ENCODE measurements at places on chromosomes 6 and 20.
A peak's percentile ranks its signal among the peaks of the same experiment; 100 is the strongest.

DNA sequence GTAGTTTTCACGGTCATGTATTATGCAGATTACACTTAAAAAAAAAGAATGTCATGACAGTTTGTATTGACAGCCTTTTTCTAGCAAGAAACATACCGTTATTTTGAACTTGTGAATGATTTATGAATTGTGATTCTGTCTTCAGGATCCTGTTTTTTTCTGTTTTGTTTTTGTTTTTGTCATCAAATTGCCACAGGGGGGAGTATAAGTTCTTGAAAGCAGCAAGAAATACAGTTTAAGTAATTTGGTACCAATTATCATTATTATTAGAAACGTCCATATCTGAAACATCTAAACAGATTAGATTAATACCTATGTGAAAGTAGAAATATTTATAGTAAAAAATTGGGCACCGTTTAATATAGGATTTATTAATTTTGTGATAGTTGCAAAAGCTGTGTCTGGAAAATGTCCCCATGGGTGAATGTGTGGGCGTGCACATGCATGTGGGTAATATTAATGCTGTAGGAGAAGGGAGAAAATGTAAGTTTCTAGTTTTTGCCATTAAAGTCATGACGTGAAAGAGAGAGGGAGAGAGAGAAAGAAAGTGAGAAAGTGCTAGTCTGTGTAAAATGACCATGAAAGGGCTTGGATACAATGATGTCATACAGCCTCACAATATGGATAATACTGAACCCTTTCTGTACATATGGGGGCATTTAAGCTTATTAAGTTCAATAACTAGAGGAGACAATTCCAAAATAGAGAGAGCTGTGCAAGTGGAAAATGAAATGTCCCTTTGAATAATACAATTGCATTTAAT, 9.4 kb upstream of the CCN2 start:
- no peak for DNase-seq

- no peak for DNase-seq
Measured at GRCh38 chr6:2956930-2957685, 14.3 kb downstream of the SERPINB6 start.

- no peak for DNase-seq
Measured at GRCh38 chr20:23856736-23857135, 22.8 kb downstream of the CST5 start.

- DNase-seq: peak; percentile 44
Measured at GRCh38 chr6:118495485-118496280, 52.4 kb upstream of the PLN start.

DNA sequence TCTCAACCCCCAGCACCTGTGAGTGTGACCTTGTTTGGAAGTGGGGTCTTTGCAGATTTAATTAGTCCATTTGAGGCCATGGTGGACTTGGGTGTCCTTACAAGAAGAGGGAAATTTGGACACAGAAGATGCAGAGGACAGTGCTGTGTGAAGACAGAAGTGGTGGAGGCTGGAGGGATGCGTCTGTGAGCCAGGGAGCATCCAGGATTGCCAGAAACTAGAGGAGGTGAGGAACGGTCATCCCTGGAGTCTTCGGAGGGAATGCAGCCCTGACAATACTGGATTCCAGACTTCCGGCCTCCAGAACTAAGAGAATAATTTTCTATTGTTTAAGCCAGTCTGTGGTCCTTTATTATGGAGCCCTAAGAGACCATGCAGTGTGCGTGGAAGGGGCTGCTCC, 22.9 kb upstream of the NPBWR2 start:
- no peak for DNase-seq

DNA sequence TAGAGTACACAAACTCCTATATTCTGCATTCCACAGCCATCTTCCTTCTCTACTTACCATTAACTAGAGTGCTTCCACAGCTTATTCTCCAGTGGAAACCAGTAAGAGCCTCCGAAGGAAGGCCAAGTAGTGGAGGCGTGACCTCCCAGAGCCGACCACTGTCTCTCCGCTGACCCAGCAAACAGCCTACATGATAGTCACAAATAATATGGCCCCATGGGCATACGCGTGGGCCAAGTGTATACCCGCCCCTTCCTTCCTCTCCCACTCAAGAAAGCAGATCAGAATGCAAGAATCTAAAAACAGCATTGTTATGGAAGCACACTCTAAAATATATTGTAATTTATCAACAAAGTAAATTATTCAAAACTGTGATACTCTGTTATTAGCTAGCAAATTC, 526.6 kb upstream of the JARID2 start:
- DNase-seq: no peak

DNA sequence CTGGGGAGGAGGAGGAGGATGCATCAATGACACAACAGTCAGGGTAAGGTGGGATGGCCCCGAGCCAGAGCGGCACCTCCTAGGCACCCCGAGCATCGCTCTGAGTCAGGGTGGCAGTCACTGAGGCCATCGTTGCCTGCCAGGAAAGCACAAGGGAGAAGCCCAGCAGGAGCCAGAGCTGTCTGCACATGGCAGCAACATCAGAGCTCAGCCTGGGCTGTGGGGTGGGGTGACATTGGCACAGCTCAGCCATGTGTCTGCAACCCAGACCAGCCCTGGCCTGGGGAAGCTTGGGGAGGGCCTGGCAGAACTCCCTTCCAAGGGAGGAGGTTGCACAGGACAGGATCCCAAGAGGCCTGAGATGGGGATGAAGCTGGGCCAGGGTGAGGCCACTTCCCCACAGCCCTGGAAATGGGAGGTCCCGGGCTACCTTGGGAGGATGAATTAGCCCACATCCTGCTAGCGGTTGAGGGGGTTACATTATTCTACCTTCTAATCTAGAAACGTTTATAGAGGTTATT, 255.6 kb downstream of the MAFB start:
- no peak for DNase-seq

GRCh38 chr6:134447423-134447822, 129.5 kb upstream of the SGK1 start:
- peak; percentile 31 for DNase-seq

DNA sequence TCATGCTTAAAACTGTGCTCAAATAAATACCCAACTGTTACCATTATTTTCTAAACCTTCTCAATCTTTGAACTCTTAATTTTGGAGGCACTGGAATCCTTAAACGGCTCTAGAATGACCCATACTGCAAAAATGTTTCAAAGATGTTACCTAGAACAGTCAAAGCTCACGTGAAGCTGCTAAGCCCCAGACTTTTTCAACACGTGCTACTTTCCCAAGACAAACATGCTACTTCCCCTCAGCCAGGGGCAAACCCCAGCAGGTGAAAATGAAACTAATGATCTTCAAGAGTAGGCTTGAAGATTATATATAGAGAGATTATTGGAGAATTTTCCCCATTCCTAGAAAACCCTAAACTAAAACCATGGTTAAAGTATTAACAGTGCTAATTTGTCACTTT, 28.1 kb downstream of the HUS1B start:
- DNase-seq: no peak

DNA sequence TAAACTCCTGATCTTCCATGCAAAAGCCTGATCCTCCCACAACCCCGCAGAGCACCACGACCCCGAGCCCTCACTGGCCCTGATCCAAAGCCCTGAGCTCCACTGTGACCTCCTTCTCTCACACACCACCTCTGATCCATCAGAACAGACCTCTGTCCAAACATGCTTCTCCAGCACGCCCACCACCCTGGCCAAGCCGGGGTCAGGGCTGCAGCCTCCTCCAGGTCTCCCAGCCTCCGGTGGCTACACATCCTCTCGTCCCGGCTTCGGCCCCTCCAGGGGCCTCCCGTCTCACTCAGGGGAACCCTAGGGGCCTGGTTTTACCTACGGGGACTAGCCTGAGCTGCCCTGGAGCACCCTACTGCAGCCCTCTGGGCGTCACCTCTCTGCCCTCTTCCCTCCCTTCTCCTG, 49.1 kb downstream of the FOXF2 start:
- no peak for DNase-seq

DNA sequence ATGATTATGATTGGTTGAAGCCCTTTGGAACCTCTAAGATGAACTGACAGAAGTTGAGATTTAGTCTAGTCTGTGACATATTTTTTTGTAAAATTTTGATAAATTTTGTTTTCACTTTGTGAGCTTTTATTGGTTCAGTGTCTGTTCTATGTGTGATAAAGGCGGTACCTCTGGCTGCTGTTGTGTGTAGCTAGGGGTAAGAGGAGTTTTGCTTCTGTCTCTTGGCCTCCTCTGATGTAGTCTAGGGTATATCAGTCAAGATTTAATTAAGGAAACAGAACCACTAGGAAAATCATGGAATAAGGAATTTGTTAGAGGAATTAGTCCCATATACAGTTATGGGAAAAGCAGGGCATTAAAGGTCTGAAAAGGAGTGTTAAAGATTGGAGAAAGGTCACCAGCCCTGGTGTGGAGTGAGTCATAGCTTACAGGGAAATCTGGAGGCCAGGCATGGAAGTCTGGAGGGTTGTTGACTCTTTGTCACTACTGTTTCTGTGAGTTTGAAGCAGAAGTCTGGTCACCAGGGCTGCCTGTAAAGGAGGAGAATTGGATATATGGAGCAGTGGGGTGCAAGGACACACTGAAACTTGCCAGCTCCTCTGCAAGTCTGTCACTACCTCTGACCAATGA, 28.5 kb downstream of the CDC5L start:
- peak; percentile 59 for DNase-seq

- peak; percentile 32 for DNase-seq
Measured at GRCh38 chr20:1868856-1869255, 26.4 kb upstream of the SIRPA start.

DNA sequence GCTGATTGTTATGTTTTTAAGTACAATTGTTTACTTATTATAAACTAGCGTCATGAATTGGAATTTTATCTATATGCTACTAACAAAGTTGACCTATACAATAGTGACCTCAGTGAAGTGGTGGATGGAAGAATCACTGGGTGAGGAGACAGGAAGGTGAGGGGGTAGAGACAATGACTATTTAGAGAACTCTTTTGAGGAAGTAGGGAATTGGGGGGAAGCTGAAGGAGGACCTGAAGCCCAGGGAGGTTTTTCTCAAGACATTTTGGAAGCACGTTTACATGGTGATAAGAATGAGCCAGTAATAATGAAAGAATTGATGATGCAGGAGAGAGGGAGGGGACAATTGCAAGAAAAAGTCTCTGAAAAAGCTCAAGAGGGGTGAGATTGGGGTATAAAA, 96.4 kb downstream of the RPS12 start:
- DNase-seq: no peak

- DNase-seq: no peak
Measured at GRCh38 chr6:56837322-56837894, 117.5 kb upstream of the BEND6 start.

GRCh38 chr6:1745814-1746213, 136.1 kb downstream of the FOXC1 start:
- no peak for DNase-seq

GRCh38 chr6:119043783-119044182, 34.7 kb downstream of the FAM184A start:
- DNase-seq: no peak

DNA sequence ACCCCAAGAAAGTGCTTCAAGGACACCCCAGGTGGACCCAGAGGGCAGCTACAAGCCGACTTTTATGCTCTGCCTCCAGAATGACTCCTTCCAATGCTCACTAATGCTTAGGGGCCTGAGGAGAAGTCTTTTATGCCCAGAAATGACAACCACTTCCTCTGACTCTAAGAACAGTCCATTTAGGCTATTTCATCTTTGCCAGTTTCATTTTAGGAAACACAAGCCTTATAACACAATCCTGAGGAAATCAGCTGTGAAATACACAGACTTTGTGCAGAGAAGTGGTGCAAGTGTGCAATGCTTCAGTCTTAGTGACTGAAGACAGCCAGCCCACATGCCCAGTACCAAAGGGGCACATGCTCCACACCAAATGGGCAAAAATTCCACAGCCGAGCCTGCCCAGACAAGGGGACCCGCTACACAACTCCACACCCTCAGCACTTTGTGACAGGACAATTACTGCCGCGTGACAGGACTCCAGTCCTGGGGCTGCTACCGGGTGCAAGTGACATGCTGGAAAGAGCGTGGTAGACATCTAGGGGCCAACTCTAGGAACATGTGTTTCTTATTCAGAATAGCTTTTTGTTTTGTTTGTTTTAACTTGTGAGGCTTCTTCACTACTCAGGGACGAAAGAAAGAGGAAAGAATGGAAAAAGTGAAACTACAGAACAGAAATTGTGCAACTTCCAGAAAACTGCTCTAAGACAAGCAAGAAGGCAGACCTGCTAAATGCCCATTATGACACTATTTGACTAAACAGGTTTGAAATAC, 28.2 kb upstream of the PLAGL1 start:
- DNase-seq: peak; percentile 41

Data from EL (cell line).